Stimulated activated CD4-positive, alpha-beta T cell treated with anti-CD3 and anti-CD28 coated beads, Interleukin-4, amount 100 ng/mL, for 24 hours (primary cell): ENCODE measurements at places on chromosomes 11 and 22.

- DNase-seq, result no peak
Measured at GRCh38 chr22:22109693-22110466, 127.3 kb upstream of the TOP3B start.

- no peak for DNase-seq
Measured at GRCh38 chr11:83720675-83721074, 434.5 kb upstream of the CCDC90B start.

DNA sequence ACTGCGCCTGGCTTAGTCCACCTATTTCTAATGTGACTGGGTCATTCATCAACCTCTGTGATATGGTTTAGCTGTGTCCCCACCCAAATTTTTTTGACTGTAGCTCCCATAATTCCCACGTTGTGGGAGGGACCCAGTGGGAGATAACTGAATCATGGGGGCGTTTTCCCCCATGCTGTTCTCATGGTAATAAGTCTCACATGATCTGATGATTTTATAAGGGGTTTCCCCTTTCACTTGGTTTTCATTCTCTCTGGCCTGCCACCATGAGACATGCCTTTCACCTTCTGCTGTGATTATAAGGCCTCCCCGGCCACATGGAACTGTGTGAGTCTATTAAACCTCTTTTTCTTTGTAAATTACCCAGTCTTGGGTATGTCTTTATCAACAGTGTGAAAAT, 8.7 kb downstream of the CENATAC start:
- no peak for DNase-seq

DNA sequence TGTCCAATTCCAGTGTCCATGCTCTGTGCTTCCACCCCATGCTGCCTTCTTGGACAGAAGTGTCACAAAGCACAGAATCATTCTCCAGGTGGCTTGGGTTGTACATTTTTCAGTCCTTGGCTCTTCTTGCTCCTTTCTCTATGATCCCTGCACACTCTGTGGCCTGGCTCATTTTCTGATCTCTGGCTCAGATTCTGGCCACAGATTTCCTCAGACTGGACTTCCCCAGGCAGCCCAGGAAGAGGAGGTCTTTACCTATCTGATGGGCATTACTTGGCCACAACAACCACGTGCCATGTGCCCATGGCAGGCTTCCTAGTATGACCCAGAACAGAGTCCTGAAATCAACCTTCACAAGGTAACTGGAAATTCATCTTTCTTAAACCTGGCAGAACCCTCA, 27.2 kb downstream of the SYTL2 start:
- DNase-seq, result no peak

GRCh38 chr11:132981131-132981956, 551.0 kb downstream of the OPCML start:
- DNase-seq, result no peak

DNA sequence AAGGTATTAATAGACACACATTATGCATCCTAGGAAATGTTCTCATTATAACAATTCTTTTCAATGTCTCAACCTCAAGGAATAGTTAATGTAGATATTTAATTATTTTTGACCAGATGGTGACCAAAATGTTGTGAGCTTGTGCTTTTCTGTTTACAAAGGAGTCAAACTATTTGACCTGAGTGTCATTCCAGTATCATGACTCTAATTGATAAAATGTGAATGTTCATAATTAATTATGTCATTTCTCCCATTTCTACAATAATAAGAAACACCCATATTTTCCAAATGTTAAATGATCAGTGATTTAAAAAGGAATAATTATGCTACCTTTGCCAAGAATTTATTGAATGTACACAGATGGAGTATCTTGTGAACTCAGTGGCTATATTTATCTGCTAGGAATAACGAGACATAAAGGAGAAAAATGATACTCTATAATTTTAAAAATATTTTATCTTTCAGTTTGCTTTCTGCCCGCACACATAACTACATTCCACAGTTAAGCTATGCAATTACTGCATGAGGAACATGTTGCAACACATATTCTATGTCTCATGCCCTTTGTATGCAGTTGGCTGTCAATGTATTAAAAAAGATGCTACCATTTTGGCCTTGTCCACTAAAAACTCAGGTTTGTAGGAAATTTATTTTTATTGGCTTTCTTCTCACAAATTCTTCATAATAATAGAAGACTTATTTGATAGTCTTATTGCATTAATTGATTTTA, 376.7 kb upstream of the CCDC179 start:
- no peak for DNase-seq
